ENCODE measurements at places on chromosomes 7 and 10.

- H3K27ac ChIP-seq = no peak overlapping the region
- no peaks in the 10 kb centered on the region for H3K27me3 ChIP-seq
- no peak overlapping the region for H3K4me3 ChIP-seq
- DNase-seq = no peak
- no peaks in the 10 kb centered on the region for H3K4me1 ChIP-seq
These were observed 88.9 kb downstream of the GPR26 start for GRCh38 chr10:123755061-123755460.

DNA sequence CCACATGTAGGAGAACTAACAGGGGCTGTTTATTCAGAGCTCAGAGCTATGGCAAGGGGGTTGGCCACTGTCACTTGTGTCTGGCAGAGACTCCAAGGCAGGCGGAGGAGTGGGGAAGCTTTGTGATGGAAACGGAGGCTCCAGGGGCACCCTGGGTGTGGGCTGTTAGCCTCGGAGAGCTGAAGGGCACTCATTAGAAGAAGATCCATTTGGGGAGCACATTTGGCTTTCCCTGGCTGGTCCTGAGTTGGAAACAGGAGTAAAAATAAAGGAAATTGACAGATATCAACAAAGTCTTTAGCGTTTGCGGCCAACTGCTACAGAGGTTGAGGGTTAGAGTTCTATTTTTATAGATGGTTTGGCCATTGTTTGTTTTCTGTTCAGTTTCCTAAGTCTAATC, 288.3 kb upstream of the MKI67 start:
- no peaks in the 10 kb centered on the region for H3K27me3 ChIP-seq
- no peaks in the 10 kb centered on the region for H3K36me3 ChIP-seq
- no peak for DNase-seq
- no peak overlapping the region for H3K4me3 ChIP-seq
- H3K27ac ChIP-seq = no peak overlapping the region
- H3K4me1 ChIP-seq = no peaks in the 10 kb centered on the region

- H3K27ac ChIP-seq = no peak overlapping the region
- no peak overlapping the region for H3K4me3 ChIP-seq
- no peaks in the 10 kb centered on the region for H3K27me3 ChIP-seq
- DNase-seq = peak; percentile 52
These were observed 10.9 kb downstream of the MARVELD1 start for GRCh38 chr10:97724341-97724941.

GRCh38 chr7:134811765-134812164, 32.3 kb downstream of the CALD1 start:
- H3K27ac ChIP-seq = peak overlapping the region; percentile 70
- DNase-seq = no peak
- H3K4me3 ChIP-seq = no peak overlapping the region
- no peaks in the 10 kb centered on the region for H3K27me3 ChIP-seq
- H3K4me1 ChIP-seq = peaks cover 30% of the 10 kb centered on the region
- no peaks in the 10 kb centered on the region for H3K36me3 ChIP-seq

GRCh38 chr7:122467661-122468449, 163.3 kb upstream of the FEZF1 start:
- no peak overlapping the region for H3K4me3 ChIP-seq
- DNase-seq = no peak
- no peaks in the 10 kb centered on the region for H3K36me3 ChIP-seq

- no peaks in the 10 kb centered on the region for H3K36me3 ChIP-seq
- no peaks in the 10 kb centered on the region for H3K4me1 ChIP-seq
- no peak overlapping the region for H3K4me3 ChIP-seq
These were observed 28.7 kb downstream of the NUP42 start for GRCh38 chr7:23210506-23210905.

DNA sequence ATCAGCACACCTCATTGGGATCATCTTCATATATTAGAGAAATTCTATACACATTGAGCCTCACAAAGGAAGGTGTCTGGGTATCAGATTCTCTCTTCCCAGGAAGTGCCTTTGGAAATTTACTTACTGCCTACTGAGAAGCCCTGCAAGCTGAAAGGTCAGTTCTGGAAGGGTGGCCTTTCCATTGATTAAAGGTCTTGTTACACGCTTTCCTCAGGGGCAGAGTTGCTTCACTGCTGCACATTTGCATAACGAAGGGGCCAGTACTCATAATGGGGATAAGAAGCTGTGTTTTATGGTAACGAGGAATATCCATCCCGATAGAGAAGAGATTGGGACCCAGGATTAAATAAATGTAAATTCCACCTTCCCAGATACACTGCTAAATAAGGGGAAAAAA, 19.4 kb upstream of the IL15RA start:
- H3K27me3 ChIP-seq = no peaks in the 10 kb centered on the region
- H3K36me3 ChIP-seq = no peaks in the 10 kb centered on the region
- H3K4me3 ChIP-seq = no peak overlapping the region
- no peaks in the 10 kb centered on the region for H3K4me1 ChIP-seq
- DNase-seq = no peak
- H3K27ac ChIP-seq = no peak overlapping the region

- no peaks in the 10 kb centered on the region for H3K4me1 ChIP-seq
- H3K36me3 ChIP-seq = no peaks in the 10 kb centered on the region
- no peak for DNase-seq
- no peak overlapping the region for H3K27ac ChIP-seq
- H3K4me3 ChIP-seq = no peak overlapping the region
These were observed 117.1 kb upstream of the ANTXRL start for GRCh38 chr10:46169736-46170135.

DNA sequence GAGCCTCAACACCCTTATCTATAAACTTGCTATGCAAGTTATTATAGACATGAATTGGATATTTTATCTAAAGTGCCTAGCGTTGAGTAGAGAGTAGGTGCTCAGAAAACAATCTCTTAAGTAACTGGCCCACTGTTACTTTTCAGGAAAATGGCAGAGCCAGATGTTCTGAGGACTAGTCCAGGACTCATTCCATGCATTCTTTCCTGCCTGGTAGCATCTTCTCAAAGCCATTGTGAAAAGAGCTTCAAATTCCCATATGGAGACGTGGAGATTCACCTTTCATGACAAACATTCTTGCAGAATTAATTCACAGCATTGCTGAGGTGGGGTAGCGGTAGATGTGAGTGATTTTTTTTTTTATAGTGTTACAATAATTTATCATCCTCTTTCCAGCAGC, 35.9 kb upstream of the ITPRID1 start:
- H3K27ac ChIP-seq = no peak overlapping the region
- H3K4me3 ChIP-seq = no peak overlapping the region
- no peaks in the 10 kb centered on the region for H3K27me3 ChIP-seq
- no peak for DNase-seq
- H3K36me3 ChIP-seq = no peaks in the 10 kb centered on the region

- no peaks in the 10 kb centered on the region for H3K36me3 ChIP-seq
- no peak overlapping the region for H3K4me3 ChIP-seq
- H3K27me3 ChIP-seq = no peaks in the 10 kb centered on the region
- H3K27ac ChIP-seq = peak overlapping the region; percentile 62
These were observed 236.1 kb downstream of the RNLS start for GRCh38 chr10:88347022-88347421.

DNA sequence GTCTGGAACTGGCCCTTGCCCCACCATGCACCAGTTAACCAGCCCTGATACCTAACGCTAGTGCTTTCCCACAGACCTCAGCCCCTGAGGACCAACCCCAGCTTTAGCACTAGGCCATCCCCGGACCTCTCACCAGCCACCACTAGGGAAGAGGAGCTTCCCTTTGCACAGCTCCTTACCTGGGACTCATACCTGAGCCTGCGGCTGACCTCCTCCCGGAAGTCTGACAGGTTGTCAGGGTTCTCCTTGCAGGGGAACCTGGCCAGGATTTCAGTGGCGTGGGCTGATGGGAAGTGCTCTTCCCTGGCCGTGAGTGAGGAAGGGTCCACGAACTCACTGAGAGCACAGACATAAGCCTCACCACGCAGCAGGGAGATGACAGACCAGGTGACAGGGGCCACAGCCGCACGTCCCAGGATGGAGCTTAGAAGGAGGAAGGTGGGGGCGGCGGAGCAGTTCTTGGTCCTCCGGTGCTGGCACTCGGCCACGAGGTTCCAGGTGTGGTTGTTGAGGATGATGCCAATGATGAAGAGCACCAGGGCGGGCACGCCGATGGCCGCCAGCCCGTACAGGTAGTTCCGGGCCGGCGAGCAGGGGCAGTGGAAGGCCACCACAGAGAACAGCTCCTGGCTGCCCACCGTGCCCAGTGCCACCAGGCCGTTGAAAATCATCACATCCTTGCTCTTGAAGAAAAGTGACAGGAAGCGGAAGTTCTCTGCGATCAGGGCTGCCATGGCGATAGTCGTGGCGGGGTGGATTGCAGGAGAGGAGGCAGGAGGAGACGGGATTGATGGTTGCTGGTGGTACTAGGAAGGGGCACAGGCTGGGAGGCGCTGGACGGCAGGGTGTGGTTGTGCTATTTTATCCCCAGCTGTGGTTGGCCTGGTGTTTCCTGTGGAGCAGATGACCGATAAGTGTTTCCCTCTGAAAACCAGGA, 2.7 kb downstream of the CALHM2 start:
- peak overlapping the region; percentile 54 for H3K4me3 ChIP-seq
- H3K27ac ChIP-seq = peak overlapping the region; percentile 94
- H3K36me3 ChIP-seq = no peaks in the 10 kb centered on the region
- no peak for DNase-seq
- H3K4me1 ChIP-seq = peaks cover 42% of the 10 kb centered on the region
- no peaks in the 10 kb centered on the region for H3K27me3 ChIP-seq

DNA sequence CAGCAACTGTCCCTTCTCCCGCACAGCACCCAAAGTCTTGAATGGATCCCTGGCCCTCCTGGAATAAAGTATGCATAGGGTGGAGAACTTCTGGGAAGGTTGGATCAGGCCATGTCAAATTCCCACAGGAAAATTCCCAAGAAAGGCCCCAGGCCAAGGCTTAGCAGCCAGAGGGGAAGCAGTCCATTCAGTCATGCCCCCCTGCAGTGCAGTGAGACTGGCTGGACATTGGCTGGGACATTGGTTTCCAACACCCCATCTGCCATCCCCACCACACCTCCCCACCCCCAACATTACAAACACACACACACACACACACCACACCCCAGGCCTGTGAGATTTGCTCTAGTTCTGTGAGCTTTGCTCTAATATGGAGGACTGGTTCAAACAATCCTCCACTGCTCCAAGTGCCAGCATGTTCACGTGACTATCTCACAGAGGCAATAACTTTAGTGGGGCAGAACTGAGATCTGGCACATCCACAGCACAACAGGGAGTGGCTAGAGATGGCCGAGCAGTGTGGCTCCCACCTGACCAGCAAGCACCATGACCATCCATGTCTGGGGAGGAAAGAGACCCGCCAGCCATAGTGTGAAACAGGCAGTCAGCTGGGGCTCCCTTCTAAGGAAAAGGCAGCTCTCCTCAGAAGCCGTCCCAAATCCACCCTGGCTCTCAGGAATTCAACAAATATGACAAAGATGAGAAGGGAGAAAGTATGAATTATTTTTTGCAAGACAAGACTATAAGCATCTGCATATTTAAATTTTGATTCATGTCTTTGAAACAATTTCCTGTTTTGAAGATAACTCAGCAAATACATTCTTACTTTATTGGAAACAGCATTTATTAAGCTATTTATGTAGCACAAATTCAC, 6.7 kb upstream of the FAM170B start:
- no peak overlapping the region for H3K27ac ChIP-seq
- H3K4me3 ChIP-seq = no peak overlapping the region
- no peaks in the 10 kb centered on the region for H3K27me3 ChIP-seq
- DNase-seq = no peak
- no peaks in the 10 kb centered on the region for H3K4me1 ChIP-seq
- H3K36me3 ChIP-seq = no peaks in the 10 kb centered on the region

DNA sequence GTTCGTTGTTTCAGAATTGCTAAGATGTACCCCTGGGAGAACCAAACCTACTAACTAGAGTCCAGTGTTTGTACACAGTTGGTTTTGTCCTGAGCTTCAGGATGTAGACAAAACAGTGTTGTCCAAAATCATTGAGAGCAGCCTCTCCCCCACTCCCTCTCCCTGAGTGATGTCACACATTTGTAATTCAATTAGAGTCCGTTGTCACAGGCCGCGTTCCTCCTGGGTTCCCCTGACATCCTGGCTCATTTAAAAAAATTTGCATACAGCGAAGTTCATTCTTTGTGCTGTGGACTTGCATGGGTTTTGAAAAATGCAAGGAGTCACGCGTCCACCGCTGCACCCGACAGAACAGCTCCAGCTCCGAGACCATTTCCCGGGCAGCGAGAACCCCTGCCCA, 10.3 kb downstream of the GRIFIN start:
- no peak overlapping the region for H3K27ac ChIP-seq
- no peak overlapping the region for H3K4me3 ChIP-seq
- no peak for DNase-seq

DNA sequence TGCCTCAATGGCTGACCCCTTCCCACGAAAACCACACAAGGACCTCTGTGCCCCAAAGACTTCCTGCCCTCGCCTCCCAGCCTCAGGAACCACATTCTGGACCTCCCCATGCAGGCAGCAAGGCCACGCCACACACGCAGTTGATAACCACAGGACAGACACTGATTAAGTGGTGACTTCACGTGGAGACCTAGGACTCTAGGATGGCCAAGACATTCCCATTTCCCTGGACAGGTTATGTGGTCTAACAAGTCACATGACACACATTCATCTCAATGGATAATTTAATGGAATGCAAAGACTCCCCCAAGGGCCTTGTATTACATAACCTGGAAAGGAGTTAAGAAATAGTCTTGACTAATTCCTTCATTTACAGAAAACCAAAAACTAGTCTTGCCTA, 110.2 kb downstream of the LARP4B start:
- no peak overlapping the region for H3K4me3 ChIP-seq
- no peaks in the 10 kb centered on the region for H3K4me1 ChIP-seq

DNA sequence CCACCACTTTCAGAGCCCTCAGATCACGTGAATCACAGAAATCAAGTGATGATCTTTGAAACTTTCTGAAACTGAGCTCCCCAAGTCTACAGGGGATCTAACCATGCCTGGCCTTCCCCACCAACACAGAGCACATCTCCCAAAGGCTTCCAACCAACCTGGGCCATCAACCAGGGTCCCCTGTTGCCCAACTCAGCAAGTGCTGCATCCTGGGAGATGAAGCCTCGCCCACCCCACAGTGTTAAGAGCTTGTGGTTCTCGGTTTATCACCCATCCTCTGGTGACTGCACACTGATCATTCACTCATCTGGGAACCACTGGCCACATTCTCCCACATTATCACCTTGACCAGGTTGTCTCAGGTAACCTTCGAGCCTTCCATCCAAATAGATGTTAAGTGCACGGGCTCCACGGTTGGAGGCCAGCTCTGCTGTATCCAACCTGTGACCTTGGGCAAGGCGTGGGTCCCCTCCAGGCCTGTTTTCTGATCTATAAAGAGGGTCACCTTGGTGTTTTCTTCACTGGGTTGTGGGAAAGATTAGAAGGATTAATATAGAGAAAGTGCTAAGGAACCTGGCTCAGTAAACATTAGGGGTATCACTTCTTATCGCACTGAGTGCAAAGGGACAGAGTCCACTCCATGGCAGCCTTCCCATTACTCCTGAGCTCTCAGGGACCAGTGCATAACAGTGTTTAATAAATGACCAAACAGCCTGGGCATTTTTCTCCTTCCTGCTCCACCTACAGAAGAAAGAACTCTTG, 3.6 kb downstream of the ZNF488 start:
- H3K36me3 ChIP-seq = no peaks in the 10 kb centered on the region
- no peaks in the 10 kb centered on the region for H3K4me1 ChIP-seq
- no peaks in the 10 kb centered on the region for H3K27me3 ChIP-seq
- no peak overlapping the region for H3K27ac ChIP-seq

- H3K27me3 ChIP-seq = no peaks in the 10 kb centered on the region
These were observed 55.0 kb downstream of the LRRC17 start for GRCh38 chr7:102967798-102968197.
